ENCODE measurements at places on chromosomes 5 and 9. TPM values are rescaled to one million over a fixed set of nuclear protein-coding genes. Genes with fewer than 3 reads are reported as not detected.

- no peak for DNase-seq
Measured at GRCh38 chr5:97549496-97549895, 366.4 kb upstream of the RIOK2 start.

GRCh38 chr5:130231786-130232185 is 327.5 kb downstream of the CHSY3 start:
- no peak for DNase-seq

DNA sequence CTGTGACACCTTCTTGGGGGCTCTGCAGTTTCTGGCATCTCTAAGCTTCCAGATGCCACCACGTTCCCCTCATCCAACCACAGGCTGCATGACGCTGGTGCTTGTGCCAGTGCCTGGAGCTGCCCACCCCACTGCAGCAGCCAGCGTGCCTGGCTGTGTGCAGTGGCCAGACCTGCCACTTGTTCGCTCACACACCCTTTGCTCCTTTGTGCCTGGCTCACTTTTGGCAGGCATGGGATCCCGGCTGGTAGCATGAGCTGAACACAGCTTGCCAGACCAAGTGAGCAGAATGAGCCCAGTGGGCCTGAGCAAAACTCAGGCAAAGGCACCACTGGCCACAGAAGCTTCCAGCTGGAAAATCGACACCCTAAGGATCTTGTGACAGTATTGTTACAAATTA is 562.9 kb upstream of the ACO1 start:
- DNase-seq, result no peak

- DNase-seq, result no peak
Measured at GRCh38 chr5:19977099-19977498, 10.9 kb downstream of the CDH18 start.

DNA sequence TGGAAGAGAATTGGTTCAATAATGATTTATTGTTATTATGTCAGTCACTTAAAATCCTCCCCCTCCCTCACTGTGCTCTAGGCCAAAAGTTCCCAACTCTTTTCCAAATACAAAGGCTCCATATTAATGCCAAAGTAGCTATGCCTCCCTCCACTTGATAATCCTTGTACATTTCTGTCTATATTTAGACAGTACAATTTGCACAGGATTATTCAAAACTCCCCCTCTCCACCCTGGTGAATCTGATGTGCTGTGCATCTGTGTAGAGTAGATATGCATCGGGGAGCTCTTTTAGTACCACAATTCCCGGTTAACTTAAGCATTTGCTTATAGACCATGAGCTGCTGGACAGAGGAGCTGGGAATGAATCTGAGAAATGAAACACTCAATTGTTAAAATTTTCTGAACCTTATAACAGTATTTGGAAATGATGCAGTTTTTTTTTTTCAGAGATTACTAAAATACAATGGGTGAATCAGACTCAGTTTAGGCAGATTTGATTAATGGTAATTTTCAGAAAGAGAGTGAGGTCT is 27.6 kb downstream of the GLRA1 start:
- no peak for DNase-seq

GRCh38 chr9:90446200-90446948 is 196.2 kb downstream of the DIRAS2 start:
- no peak for DNase-seq

- DNase-seq, result no peak
Measured at GRCh38 chr5:130112246-130112645, 208.0 kb downstream of the CHSY3 start.

- no peak for DNase-seq
Measured at GRCh38 chr9:116717150-116717549, 30.0 kb downstream of the TRIM32 start.

- DNase-seq, result no peak
Measured at GRCh38 chr5:135039271-135040033, 5.4 kb upstream of the PITX1 start.

DNA sequence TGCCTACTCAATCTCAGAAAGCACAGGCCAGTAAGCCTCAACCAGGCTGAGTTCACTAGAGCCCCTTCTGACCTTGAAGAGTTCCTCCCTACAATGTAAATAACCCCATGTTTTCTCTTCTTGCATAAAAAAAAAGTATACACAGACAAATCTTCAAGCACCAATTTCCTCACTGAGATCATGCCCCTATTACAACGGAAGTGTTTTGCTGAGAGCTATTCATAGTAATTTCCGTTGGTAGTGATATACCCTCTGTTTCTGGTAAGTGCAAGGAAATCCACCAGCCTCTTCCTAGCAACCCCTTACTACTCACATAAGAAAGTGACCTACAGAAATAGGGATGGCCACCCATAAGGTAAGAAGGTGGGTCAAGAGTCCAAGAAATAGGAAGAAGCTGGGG is 76.4 kb upstream of the TARS1 start:
- no peak for DNase-seq

Gene NR2F1-AS1
- 0.89 TPM for total RNA-seq

Gene PCDHA12
- 0.05 TPM for total RNA-seq

Gene ADAMTS12
- total RNA-seq, result 2.8 TPM

Gene PCDHB3
- total RNA-seq, result 1.4 TPM

Gene PDGFRB
- total RNA-seq, result 54.6 TPM
